ENCODE measurements at places on chromosomes 7 and 10.

GRCh38 chr7:155402941-155403340 lies 55.0 kb upstream of the EN2 start:
- no peak for DNase-seq

GRCh38 chr10:839550-840205 lies 91.8 kb downstream of the LARP4B start:
- DNase-seq: no peak

GRCh38 chr7:138491612-138492386 lies 31.7 kb downstream of the TRIM24 start:
- no peak for DNase-seq

- no peak for DNase-seq
These were observed 133.3 kb downstream of the CELF2 start for GRCh38 chr10:11150879-11151415.

GRCh38 chr7:84113906-84114850 lies 80.4 kb downstream of the SEMA3A start:
- no peak for DNase-seq

- no peak for DNase-seq
These were observed 16.7 kb upstream of the CCDC3 start for GRCh38 chr10:13018171-13018570.

DNA sequence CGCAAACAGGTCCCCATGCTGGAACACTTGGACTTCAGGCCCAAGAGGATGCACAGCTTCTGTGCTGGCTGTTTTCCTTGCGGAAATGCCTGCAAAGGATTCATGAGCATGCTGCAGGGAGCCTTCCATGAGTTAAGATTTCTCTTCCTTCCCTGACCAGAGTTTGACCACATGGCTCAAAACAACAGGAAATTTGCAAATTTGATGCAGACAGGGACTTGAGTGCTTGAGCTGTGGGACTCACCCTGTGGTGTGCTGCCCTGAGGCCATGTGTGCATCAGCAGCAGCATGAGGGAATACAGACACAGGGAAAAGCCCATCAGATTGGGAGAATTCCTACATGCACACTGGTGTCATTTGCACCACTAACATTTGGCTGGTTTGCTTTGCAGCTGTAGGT lies 195.4 kb downstream of the CDC14C start:
- DNase-seq: no peak

GRCh38 chr7:38465956-38466355 lies 165.2 kb downstream of the AMPH start:
- no peak for DNase-seq

- no peak for DNase-seq
These were observed 10.7 kb upstream of the STEAP4 start for GRCh38 chr7:88317422-88317821.
